Occipital lobe (tissue), 3 donors: ENCODE measurements at places on chromosomes 6 and 20.

- DNase-seq: no peak
These were observed 98.5 kb downstream of the ARMC2 start for GRCh38 chr6:108946695-108947094.

DNA sequence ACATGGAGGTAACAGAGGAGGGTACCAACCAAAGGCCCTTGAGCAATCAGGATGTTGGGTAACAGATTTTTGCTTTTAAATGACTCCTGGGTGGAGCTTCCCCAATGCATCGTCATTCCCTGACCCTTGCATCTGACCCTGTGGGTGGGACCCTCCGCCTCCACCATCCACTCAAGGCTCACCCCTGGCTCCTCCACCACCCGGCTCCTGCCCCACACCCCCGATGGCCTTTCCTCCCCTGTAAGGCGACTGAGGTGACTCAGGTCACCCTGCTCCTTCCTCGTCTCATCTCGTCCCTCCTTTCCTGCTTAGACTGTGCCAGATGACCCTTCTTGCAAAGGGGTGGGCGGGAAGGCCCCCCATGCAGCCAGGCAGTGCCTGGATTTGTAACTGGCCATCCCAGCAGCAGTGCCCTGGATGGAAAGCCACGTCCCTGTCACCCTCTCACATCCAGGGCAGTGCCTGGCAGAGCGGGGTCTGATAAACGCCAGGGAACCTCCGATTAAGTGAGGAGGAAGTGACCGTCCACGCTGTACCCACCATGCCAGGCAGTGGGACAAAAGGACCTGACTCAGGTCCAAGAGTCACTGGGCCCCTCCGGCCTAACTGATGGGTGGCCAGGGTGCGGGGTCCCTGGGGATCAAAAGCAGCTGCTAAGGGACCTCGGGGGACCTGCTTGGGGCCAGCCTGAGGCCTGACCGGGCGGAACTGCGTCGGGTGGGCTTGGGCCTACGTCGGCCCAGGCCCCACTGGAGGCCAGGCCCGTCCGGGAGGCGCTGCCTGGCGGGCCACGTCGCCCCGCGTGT lies 624 bp upstream of the NPEPL1 start:
- no peak for DNase-seq

- DNase-seq: no peak
These were observed 48.0 kb downstream of the MCHR2 start for GRCh38 chr6:99946005-99946404.

DNA sequence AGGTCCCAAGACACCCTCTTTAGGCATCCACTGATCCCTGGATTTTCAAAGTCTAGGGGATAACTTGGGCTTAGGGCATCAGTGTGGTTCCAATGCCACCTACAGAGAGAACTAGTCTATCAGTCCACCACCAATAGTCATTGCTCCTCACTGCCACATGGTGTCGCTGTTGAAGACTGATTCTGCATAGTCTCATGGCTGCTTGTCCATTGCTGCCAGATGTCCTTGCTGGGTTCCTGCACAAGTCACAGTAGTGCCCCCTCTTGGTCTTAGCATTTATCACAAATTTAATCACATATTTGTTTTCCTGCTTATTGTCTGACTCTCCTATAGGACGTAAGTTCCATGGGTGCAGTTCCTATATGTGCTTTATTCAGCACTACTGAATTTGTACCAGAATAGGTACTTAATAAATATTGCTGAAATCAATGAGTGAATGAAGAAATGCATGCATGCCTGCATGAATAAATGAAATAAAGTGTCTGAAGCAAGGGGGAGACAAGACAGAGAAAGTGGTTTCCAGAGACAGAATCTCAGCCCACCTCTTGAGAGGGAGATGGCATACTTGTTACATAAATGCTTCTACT lies 45.9 kb upstream of the RALY start:
- no peak for DNase-seq

DNA sequence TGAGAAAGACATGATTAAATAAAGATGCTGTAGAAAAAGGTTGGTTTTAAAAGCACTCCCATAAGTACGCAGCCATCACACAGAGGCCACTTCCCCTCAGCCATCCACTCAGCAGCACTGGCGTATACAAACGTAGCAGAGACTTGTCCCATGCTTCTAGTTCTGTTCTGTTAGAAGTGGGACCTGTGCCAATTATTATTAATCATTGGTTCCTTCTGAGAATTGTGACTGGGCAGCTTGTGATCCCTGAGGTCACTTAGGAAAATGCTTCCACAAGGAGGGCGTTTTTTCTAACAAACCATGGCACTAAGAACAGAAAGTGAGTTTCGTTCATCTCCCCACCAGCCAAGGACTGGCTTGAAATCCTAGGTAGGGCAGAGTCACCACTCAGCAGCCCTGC lies 53.9 kb downstream of the FAM120B start:
- no peak for DNase-seq

DNA sequence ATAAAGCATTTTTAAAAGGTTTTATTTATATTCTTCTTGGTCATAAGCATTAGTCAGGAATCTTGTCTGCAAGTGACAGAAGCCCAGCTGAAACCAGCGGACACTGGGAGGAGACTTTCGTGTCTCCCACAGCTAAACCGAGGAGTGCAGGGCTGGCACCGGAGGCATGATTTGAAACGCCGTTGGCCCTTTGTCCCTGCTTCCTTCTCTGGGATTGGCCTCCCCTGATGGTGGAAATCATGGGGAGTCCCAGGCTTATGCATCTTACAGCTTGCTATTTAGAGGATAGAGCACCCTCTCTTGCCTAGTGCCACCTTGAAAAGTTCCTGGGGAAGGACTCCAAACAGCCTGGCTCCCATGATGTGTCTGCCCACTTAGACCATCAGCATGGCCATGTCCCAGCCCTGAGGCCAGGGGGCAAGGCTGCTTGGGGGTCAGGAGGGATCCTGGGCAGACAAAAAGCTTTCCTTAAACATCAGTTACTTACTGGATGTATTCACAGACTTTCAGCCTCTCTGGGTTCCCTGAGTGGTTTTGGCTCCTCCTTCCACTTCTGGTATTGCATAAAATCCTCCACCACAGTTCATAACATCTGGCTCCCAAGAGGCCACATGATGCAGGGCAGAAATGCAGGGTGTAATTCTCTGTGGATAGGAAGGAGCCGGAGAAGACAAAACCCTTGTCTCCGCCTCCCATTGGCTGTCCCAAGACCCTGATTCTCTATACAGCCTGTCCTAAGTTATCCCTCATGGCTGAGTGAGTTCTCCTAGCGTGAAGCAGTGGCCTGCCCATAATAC lies 49.3 kb upstream of the INSM1 start:
- no peak for DNase-seq

- no peak for DNase-seq
These were observed 153.4 kb upstream of the SALL4 start for GRCh38 chr20:51955756-51956155.

GRCh38 chr6:101537753-101538316 lies 144.3 kb downstream of the GRIK2 start:
- DNase-seq: no peak

DNA sequence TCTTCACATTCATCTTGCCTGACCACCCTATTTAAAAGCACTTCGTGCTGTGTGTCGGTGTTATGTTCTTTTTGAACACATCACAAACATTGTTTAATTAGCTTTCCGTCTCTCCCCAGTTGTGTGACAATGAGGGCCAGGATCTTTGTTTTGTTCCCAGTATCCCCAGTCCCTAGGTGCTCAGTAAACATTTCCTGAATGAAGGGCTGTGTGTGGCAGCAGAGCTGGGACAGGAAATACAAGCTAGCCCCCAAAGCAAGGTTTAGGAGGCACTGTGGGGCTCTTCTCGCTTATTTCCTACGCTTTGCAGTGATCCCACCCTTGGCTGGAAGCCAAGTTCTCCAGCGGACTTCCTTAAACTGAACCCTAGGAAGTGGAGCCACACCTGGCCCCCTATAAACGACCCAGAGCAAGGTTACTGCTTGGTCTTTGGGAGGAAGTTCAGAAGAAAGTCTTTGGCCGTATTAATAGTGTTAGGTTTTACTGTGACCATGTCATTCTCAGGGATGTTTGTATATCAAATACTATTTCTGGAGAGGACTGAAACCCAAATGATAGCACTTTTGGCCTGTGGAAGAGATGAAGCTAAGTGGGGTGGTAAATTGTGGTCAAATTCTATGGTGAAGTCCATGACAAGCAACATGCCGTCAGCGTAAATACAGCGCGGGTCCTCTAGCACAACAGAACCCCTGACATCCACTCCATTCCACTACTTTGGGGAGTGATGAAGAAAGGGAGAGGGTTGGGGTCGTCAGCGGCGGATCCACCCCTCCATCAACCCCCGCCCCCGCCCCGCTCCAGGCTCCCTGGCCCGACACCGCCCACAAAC lies 570 bp upstream of the FANCE start:
- DNase-seq: no peak

GRCh38 chr6:46440141-46440540 lies 51.1 kb downstream of the RCAN2 start:
- no peak for DNase-seq

- DNase-seq: no peak
These were observed 239.7 kb upstream of the GMDS start for GRCh38 chr6:2485116-2485515.

DNA sequence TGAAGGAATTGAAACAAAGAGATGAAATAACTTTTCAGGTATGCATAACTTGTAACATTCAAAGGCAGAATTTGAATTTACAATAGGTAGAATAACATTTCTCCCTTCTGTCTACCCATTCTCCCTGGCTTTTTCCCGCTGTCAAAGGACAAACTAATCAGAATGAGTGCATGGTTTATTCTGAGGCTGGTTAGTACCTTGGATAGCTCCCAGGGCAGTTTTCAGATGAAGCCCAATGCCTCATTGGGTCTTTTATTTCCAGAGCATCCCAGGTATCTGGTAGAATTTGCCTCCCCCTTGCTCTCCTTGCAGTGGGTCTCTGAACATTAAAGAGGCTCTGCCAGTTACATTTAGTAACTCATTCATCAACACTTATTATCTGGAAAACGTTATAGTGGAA lies 665.5 kb downstream of the BCKDHB start:
- DNase-seq: no peak

DNA sequence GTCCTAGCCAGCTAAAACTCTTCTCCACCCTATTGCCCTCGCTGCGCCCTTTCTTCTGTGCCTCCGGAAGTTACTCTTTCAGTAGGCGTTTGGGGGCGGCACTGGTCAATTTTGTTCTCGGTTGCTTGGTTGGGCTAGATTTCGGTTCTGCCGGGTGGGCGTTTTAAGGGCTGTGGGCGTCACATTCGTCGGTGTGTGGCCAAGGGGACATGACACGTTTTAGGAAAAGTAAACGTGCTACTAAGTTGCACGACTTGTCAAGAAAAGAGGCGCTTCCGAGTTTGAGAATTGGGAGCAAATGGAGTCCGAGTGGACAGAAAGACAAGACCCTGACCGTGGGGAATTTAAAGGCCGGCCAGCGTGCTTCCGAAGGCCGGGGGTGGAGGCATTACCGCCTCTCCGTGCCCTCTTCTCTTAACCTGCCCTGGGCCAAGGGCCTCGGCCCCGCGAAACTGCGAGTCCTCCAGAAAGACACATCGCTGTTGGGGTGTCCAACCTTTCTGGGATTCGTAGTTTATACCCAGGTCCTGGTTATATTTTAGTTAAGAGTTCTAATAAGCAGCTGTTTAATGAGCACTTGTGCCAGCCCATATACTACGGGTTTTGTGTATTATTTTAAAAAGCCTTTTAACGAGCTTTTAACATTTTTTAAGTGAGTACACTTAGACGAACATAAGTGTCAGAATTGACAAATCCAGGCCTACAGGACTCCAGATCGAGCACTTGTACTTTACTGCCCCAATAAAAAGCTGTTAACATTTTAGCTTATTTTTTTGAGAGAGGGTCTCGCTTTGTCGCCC lies 664 bp upstream of the BAG6 start:
- DNase-seq: peak; percentile 90
